ENCODE measurements at places on chromosomes 7 and 10. TPM values are rescaled to one million over a fixed set of nuclear protein-coding genes. Genes with fewer than 3 reads are reported as not detected.

REEP3 gene
- 9.1 TPM for polyA plus RNA-seq

ANKRD30A gene
- polyA plus RNA-seq, result not detected

CFAP46 gene
- polyA plus RNA-seq, result 0.65 TPM

MBLAC1 gene
- 1.4 TPM for polyA plus RNA-seq

ASB10 gene
- polyA plus RNA-seq, result 6.9 TPM

All from heart left ventricle (tissue), 16 donors.